ENCODE measurements at places on chromosomes 1 and 21. TPM values are rescaled to one million over a fixed set of nuclear protein-coding genes. Genes with fewer than 3 reads are reported as not detected.

The OLFML2B gene
- total RNA-seq: 4.9 TPM

The RSRP1 gene
- 112 TPM for total RNA-seq

The HMGN1 gene
- total RNA-seq: 436 TPM

The CFHR5 gene
- total RNA-seq: not detected

The SH3BGR gene
- total RNA-seq: 1.00 TPM

The XCL2 gene
- not detected for total RNA-seq

The KRTAP19-5 gene
- not detected for total RNA-seq

The GPA33 gene
- total RNA-seq: not detected

The OPTC gene
- total RNA-seq: not detected

The OR2L8 gene
- 0.25 TPM for total RNA-seq

The BACE2 gene
- 25.2 TPM for total RNA-seq

The CXADR gene
- total RNA-seq: 5.1 TPM

The PPIAL4G gene
- total RNA-seq: not detected

The CELA3A gene
- not detected for total RNA-seq

The SPRR2D gene
- not detected for total RNA-seq

The SEMA4A gene
- total RNA-seq: 1.2 TPM

The TEDDM1 gene
- total RNA-seq: not detected

The SPATC1L gene
- 7.6 TPM for total RNA-seq

The NTMT2 gene
- total RNA-seq: not detected

The COPA gene
- total RNA-seq: 372 TPM

The MANEAL gene
- 0.50 TPM for total RNA-seq

The HPCAL4 gene
- not detected for total RNA-seq

The ST6GALNAC3 gene
- 0.44 TPM for total RNA-seq

The KIF21B gene
- 0.37 TPM for total RNA-seq

The OR2L13 gene
- total RNA-seq: not detected

The FLG gene
- not detected for total RNA-seq

The BSND gene
- not detected for total RNA-seq

Measured in uterine smooth muscle cell (primary cell).